ENCODE measurements at places on chromosomes 16 and 17.

DNA sequence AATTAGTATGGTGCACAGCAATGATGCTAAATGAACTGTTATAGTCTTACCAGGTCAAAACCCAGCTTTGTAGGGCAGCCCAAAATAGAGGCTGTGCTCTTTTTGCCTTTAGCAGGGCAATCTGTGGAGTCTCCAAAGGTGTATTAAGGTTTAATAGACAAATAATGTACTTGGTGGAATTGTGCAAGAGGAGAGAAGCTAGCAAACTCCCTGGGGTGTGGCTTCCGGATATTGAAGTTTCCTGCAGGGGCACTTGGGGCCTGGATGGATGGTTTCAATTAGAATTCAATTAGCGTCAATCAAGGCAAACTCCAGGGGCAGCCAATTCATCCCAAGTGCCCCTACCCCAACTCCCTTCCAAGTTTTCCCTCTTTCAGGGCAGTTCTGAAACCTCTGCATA lies 285.8 kb downstream of the UTP18 start:
- DNase-seq: no peak

- no peak for DNase-seq
These were observed 24.2 kb downstream of the MAP3K3 start for GRCh38 chr17:63646488-63646806.

DNA sequence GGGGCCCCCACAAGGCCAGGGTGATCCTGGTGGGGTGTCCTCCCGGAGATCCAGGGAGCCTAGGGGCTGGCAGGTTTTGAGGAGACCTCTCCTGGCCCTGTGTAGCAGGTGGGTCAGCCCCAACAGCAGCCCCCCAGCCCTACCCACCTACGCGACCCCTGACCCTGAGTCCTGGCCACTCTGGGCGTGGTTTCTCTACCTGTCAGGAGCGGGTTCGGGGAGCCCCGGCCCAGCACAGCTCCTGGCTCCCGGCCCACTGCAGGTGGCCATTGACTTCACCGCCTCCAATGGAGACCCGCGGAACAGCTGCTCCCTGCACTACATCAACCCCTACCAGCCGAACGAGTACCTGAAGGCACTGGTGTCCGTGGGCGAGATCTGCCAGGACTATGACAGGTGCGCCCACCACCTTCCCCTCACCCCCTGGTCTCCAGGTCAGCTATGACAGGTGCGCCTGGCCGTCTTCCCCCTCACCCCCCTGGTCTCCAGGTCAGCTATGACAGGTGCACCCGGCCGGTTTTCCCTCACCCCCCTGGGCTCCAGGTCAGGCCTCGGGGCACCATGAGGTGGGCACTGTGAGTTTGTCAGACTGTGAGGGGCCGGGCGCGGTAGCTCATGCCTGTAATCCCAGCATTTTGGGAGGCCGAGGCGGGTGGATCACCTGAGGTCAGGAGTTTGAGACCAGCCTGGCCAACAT lies 13.0 kb downstream of the CPNE7 start:
- DNase-seq: no peak

DNA sequence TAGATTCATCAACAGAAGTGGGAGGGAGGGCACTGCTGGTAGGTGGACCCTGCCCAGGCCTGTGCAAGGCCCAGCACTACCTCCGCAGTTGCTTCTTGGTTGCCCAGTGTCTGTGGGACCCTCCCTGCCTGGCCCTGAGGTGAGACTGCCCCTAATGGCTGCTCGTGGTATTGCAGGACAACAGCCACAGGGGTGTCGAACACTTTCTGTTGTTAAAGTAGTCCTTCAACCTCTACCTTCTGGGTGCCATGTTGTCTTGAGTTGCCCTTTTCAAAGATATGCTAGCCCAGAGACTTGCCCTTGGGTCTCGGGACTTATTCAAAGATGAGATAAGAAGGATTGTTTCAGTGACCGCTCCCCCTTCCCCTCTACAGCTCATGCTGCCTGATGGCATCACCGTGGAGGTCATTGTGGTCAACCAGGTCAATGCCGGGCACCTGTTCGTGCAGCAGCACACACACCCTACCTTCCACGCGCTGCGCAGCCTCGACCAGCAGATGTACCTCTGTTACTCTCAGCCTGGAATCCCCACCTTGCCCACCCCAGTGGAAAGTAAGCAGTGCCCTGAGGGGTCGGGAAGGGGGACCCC lies 29.1 kb downstream of the AKAP1 start:
- DNase-seq: peak; percentile 69

GRCh38 chr17:65195716-65196115 lies 58.5 kb downstream of the RGS9 start:
- DNase-seq: no peak

DNA sequence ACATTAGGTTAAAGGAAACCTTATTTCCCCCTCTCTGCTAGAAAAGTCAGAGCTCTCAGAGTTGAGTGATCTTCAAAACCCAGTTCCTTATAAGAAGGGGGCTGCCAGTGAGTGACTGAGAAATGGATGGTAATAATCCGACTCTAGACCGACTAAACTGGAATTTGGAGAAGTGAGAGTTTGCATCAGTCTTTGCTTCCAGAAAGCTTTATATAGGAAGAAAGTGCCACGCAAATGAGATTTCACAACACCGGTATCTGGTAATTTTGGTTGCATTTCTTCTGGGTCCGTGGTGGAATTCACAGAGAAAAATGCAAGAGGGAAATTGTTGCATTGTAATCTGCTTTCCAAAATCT lies 271.4 kb downstream of the MAF start:
- no peak for DNase-seq

GRCh38 chr16:67499106-67499505 lies 15.8 kb upstream of the AGRP start:
- no peak for DNase-seq

DNA sequence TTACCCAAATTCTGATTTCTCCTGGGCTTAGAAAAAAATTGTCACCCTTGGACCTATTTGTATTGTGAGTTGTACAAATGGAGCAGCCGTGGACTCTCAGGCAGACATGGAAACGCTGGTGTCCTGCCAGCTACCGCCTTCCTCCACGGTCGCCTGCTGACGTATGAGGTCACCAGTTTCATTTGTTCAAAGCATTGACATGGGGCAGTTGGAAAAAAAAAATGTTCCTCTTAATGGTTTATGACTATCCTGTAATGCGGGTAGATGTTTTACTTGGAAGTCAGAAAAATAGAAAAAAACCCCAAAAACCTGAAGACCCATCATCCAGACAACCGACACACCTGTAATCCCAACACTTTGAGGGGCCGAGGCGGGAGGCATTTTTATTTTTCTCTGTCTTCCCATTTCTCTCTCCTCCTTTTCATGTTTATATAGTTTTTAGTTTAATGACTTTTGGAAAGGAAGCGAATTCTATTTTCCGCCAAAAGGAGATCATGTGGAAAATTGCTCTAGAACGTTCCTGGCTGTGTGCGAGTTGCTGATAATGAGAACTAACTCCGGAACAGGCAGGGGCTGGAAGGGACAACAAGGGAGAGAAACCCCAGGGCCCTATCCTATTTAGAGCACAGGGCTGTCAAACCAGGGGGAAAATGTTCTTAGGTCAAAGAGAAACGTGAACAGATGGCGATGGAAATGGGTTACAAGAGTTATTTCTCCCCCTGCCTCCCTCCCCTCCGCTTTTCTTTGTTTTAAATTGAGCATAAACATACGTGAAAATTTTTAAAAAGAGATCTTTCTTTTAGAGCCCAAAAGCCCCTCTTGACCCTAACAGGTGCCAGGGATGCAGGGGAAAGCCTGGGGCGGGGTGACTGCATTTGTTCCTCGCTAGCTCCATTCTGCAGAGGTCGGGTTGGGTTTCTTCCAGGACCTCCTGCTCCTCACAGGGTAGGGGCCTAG lies 13.7 kb downstream of the DNAH17 start:
- no peak for DNase-seq

- no peak for DNase-seq
These were observed 42.7 kb downstream of the MPRIP start for GRCh38 chr17:17084941-17085340.

DNA sequence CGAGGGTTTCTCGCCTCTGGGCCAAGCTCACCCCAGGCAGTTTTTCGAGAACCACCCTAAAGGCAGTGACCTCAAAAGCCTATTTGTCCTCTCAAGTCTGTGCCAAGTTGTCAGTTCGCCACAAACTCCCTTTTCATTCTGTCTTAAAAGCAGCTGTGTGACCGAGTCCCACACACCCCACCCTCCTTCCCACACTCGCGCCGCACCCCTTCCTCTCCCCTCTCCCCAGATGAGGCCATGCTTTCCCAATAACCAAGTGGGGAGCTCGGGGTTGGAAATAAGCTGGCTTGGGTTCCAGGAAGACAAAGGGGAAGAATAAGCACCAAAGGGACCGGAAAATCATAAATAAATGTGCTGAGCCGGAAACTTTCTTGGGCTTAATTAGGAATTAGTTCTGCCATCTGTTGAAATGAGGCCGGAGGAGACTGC lies 36.7 kb downstream of the GRIN2C start:
- no peak for DNase-seq

DNA sequence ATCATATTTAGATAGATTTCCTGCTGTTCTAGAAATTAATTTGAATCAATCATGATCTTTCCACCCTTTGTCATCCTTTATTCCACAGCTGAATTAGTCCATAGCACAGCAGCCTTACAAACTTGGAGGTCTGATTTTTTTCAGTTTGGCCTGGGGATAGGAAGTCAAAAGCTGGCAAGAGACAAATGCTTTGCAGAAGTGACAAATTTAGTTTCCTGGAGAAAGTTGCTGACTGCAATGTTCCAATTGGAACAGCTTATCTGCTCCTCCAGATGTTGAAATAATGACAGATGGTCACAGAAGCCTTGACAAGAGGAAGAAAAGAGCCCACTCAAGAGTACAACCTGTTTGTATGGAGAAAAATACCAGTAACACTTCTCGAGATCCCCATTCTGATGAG lies 1276.1 kb upstream of the CDH8 start:
- no peak for DNase-seq

DNA sequence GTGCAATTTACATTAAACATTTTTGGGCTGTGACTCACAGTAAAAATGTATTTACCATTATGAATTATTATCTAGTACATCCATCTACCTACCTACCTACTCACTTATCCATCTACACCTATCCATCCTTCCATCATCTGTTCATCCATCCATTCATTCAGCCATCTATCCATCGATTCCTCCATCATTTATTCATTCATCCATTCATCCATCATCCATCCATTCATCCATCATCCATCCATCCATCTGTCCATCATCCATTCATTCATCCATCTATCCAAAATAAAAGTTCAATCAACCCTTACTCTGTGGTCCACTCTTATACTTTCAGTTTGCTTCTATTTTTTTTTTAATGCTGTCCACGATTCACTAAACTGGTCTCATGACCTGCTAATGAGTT lies 118.4 kb downstream of the NTN1 start:
- no peak for DNase-seq

DNA sequence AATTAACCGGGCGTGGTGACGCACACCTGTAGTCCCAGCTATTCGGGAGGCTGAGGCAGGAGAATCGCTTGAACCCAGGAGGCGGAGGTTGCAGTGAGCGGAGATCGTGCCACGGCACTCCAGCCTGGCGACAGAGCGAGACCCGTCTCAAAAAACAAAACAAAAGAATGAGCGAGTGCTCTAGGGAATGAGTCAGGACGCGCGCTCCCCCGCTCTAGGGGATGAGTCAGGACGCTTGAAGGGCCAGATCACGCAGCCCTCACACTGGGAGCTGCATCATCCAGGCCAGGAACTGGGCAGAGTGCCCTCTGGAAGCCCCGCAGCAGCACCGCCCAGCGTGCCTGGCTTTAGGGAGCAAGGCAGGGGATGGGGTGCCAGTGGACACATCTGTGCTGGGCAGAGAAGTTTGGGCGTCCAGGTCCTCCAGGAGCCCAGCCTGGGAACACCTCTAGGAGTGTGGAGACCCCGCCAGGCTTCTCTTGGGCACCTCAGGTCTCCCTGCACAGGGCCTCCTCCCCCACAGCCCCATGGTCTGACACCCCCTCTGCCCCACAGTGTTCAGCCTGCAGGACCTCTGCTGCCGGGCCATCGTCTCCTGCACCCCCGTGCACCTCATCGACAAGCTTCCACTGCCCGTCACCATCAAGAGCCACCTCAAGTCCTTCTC lies 3.9 kb upstream of the WFIKKN1 start:
- DNase-seq: peak; percentile 33

All from BE2C (cell line).